ENCODE measurements at places on chromosomes 1 and 21.

DNA sequence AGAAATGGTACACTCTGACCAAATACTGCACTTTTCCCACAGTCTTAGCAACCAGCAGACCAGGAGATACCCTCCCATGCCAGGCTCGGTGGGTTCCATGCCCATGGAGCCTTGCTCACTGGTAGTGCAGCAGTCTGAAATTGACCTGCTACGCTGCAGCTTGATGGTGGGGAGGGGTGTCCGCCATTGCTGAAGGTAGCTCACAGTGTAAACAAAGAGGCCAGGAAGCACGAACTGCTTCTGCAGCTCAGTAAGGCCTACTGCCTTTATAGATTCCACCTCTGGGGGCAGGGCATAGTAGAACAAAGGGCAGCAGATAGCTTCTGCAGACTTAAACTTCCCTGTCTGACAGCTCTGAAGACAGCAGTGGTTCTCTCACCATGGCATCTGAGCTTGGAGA, 12.3 kb upstream of the IFI44L start:
- DNase-seq, result no peak

- DNase-seq, result no peak
Observed at GRCh38 chr1:246572785-246573184, 6.5 kb downstream of the CNST start.

DNA sequence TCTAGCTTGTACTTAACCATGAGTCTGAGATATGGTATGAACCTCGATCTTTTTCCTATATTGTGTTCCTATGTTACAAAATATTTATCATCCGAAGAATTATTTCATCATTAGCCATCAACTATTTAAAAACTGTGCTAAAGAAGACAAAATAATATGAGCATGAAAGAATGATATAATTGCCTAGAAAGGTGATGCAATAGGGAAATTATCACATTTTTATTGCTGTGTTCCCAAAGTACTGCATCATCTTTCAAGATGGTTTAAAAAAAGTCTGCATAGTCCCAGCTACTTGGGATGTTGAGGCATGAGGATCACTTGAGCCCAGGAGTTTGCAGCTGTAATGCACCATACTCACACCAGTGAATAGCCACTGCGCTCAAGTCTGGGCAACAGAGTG, 126.7 kb downstream of the APP start:
- DNase-seq, result no peak

- DNase-seq, result peak; percentile 48
Observed at GRCh38 chr1:68112835-68113243, 62.4 kb upstream of the DIRAS3 start.

GRCh38 chr1:48978413-48978812, 201.7 kb upstream of the BEND5 start:
- no peak for DNase-seq

- no peak for DNase-seq
Observed at GRCh38 chr1:118128761-118129160, 56.3 kb downstream of the SPAG17 start.

DNA sequence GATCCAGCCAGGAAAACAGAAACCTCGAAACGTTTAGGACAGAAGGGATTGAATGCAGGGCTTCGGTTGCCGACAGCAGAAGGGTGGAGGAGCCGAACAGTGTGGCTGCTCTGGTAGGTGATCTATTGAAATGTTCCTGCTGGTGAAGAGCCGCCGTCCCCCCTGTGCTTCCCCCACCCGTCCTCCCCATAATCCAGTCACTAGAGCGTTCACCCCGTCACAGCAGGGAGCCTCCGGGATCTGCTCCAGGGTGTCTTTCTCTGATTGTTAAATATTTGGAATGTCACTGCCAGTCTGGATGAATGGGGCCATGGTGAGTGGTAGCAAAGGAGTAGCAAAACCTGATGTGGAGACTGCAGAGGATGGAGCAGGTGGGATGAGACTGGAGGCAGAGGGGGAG, 255.1 kb upstream of the CSF3R start:
- DNase-seq, result no peak

DNA sequence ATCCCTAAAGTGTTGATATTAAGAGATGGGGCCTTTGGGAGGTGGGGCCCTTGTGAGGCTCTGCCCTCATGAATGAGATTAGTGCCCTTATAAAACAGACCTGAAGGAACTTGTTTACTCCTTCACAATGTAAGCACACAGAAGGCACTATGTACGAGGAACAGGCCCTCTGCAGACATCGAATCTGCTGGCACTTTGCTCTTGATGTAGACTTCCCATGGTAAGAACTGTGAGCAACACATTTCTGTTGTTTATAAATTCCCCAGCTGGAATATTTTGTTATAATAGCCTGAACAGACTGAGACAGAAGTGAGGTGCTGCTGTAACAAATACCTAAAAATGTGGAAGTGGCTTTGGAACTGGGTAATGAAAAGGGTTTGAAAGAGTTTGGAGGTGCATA, 193.2 kb downstream of the TGFB2 start:
- no peak for DNase-seq

DNA sequence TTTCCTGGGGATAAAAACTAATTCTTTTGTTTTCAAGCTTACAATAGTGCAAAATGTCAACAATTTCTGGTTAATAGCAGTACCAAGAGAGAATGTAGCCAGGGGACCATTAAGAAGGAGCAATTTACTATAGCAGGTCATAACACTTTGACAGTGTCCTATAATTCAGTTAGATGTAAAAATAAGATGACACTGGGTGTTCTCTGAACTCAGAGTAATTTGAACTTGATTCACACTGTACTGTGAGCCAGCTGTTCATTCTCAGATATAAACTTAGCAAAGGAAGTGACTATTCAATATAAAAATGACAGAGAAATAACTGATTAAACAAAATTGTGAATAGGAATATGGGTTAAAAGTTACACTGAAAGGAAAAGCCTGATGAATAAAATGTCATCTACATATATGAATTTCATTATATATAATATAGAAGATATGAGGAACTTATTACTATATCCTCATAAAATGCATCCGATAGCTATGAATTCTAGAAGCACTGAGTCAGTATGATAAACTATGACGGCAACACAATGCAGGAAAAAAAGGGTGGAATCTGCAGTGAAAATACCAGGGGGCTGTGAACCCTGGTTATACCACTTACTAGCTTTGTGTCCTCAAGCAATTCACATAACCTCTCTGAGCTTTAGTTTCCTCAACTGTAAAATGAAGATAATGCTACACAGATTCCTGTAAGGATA, 135.9 kb downstream of the ACBD6 start:
- no peak for DNase-seq

GRCh38 chr1:22119626-22120468, 23.1 kb downstream of the WNT4 start:
- DNase-seq, result no peak

DNA sequence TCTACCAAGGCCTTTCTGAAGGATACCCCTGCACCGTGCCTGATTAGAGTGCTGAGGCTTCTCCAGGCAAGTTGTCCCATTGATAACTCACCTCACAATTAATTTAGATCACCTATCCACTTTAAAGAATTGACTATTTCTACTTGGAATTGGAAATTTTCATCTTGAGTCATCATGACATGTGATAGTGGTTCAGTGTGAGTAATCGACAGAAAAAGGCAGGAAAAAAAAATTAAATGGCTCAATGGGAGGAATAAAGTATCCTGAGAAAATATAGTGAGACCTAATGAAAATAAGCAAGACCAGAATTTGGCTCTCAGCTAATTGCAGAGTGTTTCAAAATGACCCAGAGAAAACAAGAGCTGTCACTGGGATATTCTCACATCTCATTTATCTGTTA, 222.4 kb upstream of the C8B start:
- no peak for DNase-seq

GRCh38 chr1:178102218-178102617, 8.3 kb downstream of the RASAL2 start:
- DNase-seq, result no peak

GRCh38 chr1:151723726-151724370, 2.5 kb downstream of the RIIAD1 start:
- no peak for DNase-seq

DNA sequence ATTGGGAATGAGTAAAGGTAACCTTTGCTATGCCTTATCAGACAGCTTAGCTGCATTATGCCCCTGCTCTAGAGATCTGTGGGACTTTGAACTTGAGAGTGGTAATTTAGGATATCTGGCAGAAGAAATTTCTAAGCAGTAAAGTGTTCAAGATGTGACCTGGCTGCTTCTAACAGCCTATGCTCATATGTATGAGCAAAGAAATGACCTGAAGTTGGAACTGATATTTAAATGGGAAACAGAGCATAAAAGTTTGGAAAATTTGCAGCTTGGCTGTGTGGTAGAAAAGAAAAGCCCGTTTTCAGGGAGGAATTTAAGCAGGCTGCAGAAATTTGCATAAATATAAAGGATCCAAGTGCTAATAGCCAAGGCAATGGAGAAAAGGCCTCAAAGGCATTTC, 90.4 kb downstream of the HHIPL2 start:
- no peak for DNase-seq

DNA sequence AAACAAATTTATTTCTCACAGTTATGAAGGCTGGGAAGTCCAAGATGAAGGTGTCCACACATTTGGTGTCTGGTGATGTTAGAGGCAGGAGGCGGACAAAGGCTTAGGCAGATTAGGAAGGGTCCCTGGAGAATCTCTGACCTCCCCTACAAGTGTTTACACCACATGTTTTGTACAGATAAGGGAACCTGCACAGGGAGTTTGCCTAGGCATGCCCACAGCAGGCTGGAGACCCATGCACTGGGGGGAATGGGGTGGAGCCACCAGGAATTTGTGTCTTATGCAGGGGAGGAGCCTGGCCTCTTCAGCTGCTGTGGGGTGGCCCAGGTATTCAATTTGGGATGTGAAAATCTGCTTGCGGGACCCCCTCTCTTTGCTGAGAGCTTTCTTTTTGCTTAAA, 131.3 kb downstream of the PATJ start:
- DNase-seq, result no peak

DNA sequence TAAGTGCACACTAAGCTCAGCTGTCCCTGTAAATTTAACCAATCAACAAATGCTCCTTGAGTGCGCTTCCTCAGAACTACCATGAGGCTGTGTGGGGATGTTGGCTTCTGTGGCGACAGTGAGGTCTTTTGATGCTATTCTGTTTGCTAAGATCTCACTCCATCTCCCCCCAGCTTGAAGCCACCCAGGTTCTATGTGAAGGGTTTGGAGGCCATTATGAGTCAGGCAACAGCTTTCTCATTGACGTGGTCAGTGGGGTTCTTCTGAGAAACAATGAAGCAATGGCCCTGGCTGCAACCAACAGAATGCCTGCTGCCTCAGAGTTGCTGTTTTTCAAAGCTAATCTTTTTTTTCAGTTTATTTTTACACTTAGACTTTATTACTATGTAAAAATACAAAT, 205.5 kb downstream of the PTBP2 start:
- no peak for DNase-seq

DNA sequence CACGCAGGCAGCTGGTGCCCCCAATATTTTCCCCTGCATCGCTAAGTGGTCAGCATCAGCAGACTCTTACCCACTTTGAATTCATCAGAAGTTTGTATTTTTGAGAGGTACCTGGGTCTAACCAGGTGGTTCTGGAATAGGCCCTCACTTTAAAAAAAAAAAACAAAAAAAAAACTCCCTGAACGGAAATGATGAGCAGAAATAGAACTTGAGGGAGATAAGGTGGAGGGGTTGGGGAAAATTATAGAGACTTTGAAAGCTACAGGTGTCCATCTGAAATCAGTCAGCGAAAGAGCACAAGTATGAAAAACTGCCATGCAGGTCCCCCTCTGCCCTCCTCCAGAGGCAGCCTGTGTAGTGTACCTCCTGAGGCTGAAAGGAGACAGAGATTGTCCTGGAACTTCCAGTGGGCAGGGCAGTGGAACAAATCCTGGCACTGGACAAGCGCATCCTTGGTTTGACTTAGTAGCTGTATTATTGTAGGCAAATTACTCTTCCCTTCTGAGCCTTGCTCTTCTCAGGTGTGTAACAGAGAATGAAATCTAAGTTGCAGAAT, 1.2 kb downstream of the SLAMF7 start:
- DNase-seq, result no peak

DNA sequence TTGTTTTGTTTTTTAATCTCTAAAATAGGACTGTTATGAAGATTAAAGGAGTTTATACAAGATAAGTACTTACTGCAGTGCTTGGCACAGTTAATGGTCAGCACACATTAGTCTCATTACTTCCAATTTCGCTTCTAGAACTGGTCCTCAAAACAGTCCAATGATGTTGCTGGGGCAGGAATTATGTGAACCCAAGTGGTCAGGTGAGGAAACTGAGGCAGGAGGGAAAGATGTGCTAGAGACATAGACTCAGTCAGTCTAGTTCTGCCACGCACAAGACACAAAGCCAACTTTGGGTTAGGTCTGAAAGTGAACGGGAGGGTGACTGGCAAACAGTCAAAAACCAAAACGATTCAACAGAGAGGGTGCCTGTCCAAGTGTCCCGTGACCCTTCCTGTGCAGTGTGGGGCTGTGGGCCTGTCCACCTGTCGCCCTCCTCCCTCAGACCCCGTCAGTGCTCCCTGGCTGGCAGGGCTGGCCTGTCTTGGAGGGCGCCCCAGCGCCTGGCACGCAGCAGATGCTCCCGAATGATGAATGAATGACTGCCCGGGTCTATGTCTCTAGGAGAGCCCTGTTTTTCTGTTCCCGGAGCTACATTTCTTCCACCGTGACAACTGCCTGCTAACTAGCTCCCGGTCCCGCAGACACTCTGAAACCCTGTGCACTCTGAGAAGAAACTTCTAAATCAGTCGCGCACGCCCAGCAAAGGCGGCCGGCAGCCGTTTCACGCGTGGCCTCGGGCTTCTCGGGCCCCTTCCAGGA, 2.4 kb downstream of the LRP8 start:
- DNase-seq, result no peak

GRCh38 chr1:119440721-119441307, 25.9 kb downstream of the HSD3B2 start:
- DNase-seq, result no peak

- no peak for DNase-seq
Observed at GRCh38 chr1:81484284-81484683, 316.4 kb upstream of the ADGRL2 start.

GRCh38 chr1:176843352-176844297, 320.9 kb downstream of the ASTN1 start:
- DNase-seq, result peak; percentile 4

GRCh38 chr1:89995598-89996449, 914 bp downstream of the ZNF326 start:
- DNase-seq, result no peak

DNA sequence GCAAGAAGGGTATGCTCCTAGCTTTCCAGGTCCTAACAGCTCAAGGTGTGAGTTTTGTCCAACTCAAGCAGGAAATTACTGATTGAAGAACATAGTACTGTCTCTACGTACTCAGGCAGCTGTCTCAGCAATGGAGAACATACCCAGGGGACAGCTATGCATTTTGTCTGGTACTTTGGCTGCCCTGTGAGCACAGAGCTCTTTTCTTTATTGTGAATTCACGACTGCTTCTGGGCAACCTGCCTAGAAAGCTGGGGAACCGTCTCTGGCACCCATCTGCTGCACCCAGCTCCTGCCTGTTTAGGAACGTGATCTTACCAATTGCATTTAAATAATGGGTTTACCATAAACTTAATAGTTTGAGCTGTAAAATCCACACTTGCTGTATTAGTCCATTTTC, 258.1 kb downstream of the HHAT start:
- peak; percentile 69 for DNase-seq

GRCh38 chr1:162690672-162691434, 58.6 kb downstream of the DDR2 start:
- DNase-seq, result no peak

Measured in hippocampal formation (tissue), 2 donors.